Liver (tissue), 10 donors: ENCODE measurements at places on chromosomes 4 and X.

GRCh38 chr4:39698424-39699009 is 581 bp downstream of the UBE2K start:
- H3K36me3 ChIP-seq = no peaks in the 10 kb centered on the region
- no peaks in the 10 kb centered on the region for H3K27me3 ChIP-seq
- DNase-seq = peak; percentile 71
- H3K4me3 ChIP-seq = peak overlapping the region; percentile 93
- peaks cover 29% of the 10 kb centered on the region for H3K4me1 ChIP-seq

DNA sequence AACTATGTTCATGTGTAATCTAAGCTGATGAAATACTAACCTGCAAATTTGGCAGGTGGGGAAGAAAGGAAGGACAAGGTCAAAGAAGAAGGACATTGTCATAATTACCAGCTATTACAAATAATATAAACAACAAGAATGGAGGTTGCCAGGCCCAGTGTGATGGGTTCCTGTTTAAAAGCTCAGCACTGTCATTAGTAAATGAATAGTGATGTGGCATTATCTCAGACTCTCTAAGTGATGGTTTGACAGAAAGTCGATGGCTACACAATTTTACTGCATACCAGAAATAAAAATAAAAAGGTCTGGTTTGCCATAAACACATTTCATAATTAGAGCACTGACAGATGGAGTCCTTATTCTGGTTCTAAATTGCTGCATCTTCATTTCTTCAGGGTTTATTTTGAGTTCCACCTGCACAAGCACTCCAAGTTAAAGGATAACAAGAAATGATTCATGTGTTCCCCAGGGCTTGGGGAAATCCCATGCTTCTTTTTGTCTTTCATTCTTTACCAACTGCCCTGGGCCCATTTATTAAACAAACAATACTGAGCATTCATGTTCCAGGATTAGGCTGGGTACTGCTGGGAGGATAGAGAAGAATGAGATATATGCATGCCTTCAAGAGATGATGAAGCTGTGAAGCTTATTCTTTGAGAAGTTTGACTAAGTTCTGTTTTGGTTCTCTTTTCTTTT is 367.8 kb upstream of the RASGEF1B start:
- DNase-seq = no peak
- no peaks in the 10 kb centered on the region for H3K4me1 ChIP-seq
- H3K27ac ChIP-seq = no peak overlapping the region

DNA sequence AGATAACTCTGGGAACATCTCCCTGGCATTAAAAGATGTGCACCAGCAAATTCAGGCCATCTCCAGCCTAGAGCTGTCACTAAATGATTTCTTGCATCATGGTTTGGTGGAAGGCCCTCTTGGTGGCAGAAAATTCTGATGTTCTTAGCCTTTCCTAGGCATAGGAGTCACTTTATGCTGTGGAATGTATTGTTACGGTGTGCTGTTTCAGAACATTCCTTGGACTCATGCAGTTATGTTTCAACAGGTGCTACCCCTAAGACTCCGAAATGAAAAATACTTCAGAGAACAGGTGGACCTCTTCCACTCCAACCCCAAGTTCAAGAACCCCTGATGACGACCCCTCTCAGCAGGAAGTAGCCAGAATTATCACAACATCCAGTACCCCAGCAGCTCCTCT is 20.3 kb upstream of the PAPSS1 start:
- H3K27ac ChIP-seq = no peak overlapping the region
- peaks cover 11% of the 10 kb centered on the region for H3K4me1 ChIP-seq
- no peaks in the 10 kb centered on the region for H3K36me3 ChIP-seq
- no peaks in the 10 kb centered on the region for H3K27me3 ChIP-seq
- DNase-seq = no peak
- no peak overlapping the region for H3K4me3 ChIP-seq

- no peak overlapping the region for H3K27ac ChIP-seq
- no peaks in the 10 kb centered on the region for H3K36me3 ChIP-seq
- H3K4me1 ChIP-seq = no peaks in the 10 kb centered on the region
- H3K27me3 ChIP-seq = no peaks in the 10 kb centered on the region
These were observed 140.1 kb upstream of the TTC29 start for GRCh38 chr4:147085781-147086180.

DNA sequence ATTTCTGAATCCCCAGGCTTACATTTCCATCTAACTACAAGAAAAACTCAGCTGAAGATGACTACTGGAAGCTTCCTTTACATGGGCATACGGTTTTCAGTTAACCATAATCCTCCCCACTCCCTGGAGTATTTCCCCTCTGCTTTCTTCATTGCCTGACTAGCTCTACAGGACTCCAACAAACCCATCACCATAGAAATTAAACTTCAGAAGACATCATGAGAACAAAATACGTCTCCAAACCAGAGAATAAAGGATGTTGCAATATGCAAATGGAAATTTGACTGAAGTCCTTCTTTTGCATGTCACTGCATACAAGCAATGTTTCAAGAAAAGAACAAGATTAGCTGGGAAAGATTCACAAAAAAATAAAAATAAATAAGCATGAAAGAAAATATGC is 170.2 kb upstream of the PCDH18 start:
- no peaks in the 10 kb centered on the region for H3K27me3 ChIP-seq
- H3K4me3 ChIP-seq = no peak overlapping the region
- no peaks in the 10 kb centered on the region for H3K4me1 ChIP-seq
- no peak for DNase-seq
- H3K36me3 ChIP-seq = no peaks in the 10 kb centered on the region

DNA sequence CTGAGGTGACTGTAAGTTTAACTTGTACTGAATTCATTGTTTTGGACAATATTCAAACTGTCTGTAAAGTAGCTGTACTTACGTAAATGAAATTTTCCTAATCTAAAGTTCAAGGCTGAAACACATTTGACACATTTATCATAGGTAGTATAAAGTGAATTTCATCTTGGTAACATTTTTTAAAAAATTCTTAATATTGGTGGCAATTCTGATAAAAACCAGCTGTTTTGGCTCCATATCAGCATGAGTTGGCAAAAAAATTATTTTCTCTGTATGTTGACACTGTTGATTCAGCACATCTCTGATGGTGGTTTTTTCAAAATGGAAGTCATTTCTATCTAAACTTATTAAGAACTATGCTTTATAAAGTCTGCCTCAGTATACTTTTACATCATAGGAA is 30.9 kb downstream of the CXorf58 start:
- H3K4me3 ChIP-seq = no peak overlapping the region
- no peak for DNase-seq
- no peaks in the 10 kb centered on the region for H3K36me3 ChIP-seq
- no peak overlapping the region for H3K27ac ChIP-seq
- no peaks in the 10 kb centered on the region for H3K4me1 ChIP-seq
- peaks cover 3% of the 10 kb centered on the region for H3K27me3 ChIP-seq

GRCh38 chr4:146311238-146311970 is 97.1 kb downstream of the REELD1 start:
- H3K4me3 ChIP-seq = no peak overlapping the region
- DNase-seq = no peak
- H3K27me3 ChIP-seq = no peaks in the 10 kb centered on the region
- H3K36me3 ChIP-seq = no peaks in the 10 kb centered on the region
- no peaks in the 10 kb centered on the region for H3K4me1 ChIP-seq

DNA sequence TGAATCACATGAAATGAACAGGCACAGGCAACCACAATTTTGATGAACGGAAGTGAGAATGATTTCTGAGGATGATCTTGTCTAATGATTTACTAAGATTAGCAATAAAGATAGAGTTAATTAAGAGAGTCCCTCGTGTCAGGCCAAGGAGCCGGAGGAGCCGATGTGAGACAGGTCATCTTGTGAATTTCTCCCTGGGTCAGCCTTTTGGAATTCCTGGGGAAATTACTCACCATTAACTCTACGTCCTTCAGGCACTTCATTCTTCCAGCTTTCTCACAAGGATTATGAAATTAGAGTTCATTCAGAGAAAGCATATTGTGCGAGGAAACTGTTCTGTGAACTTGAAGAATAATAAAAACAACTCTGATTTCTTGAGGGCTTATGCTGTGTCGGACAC is 86.7 kb downstream of the PSAPL1 start:
- H3K36me3 ChIP-seq = no peaks in the 10 kb centered on the region
- no peaks in the 10 kb centered on the region for H3K27me3 ChIP-seq
- H3K4me1 ChIP-seq = no peaks in the 10 kb centered on the region
- no peak for DNase-seq
- no peak overlapping the region for H3K27ac ChIP-seq

GRCh38 chr4:149168645-149169044 is 647.0 kb downstream of the IQCM start:
- no peaks in the 10 kb centered on the region for H3K36me3 ChIP-seq
- H3K4me3 ChIP-seq = no peak overlapping the region
- H3K4me1 ChIP-seq = no peaks in the 10 kb centered on the region
- H3K27ac ChIP-seq = no peak overlapping the region
- no peak for DNase-seq
- H3K27me3 ChIP-seq = no peaks in the 10 kb centered on the region

DNA sequence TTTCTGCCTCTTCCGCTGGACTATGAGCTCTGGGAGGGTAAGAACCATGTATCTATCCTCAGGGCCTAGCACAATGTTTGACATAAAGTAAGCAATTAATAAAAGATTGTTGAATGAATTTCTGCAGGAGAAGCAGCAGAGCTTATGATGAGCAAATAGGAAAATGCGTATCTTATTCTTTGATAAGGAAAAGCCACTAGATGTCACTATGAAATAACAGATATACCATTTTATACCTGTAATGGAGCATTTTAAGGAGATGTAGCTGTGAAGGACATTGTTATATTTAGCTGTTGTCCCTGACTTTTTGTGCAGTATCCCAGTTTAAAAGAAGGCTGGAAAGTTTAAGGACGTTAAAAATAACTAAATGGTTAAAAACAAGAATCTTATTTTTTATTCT is 147.2 kb upstream of the MBNL3 start:
- H3K4me3 ChIP-seq = no peak overlapping the region
- H3K36me3 ChIP-seq = no peaks in the 10 kb centered on the region
- no peaks in the 10 kb centered on the region for H3K4me1 ChIP-seq
- DNase-seq = no peak
- no peak overlapping the region for H3K27ac ChIP-seq
- H3K27me3 ChIP-seq = no peaks in the 10 kb centered on the region

- H3K27me3 ChIP-seq = no peaks in the 10 kb centered on the region
- no peak overlapping the region for H3K4me3 ChIP-seq
- peaks cover 2% of the 10 kb centered on the region for H3K36me3 ChIP-seq
- no peak for DNase-seq
- no peak overlapping the region for H3K27ac ChIP-seq
- peaks cover 8% of the 10 kb centered on the region for H3K4me1 ChIP-seq
These were observed 2.2 kb downstream of the KCND1 start for GRCh38 chrX:48969471-48969870.

DNA sequence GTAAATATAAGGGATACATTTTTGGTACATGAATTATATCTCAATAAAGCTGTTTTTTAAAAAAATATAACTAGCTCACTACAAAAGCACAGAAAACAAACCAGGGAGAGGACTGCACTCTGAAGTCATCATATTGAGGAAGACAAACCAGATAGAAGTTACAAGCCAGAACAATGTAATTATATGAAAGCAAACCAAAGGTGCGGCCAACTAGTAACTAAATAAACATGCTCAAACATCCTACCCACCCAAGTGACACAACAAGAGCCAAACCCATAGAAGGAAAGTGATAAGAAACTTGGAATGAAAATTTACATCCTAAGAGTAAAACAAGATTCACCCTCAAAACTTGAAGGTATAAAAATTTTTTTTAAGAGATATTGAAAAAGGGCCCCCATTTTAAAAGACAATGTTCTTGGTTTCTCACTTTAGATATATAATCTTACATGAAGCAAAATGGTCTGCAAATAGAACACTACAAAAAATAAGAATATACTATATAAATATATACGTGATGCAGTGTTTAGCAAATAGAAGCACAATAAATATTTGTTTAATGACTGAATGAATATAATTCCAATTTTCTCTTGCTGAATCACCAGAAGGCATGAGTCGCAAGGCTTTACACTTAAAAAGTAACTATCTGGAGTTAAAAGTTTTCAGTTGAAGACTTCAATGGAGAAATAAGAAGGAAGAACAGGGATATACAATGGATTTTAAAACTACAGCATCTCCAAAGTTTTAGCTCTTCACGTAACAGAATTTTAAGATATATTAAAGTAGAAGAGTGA is 4.0 kb upstream of the SH3D19 start:
- no peaks in the 10 kb centered on the region for H3K27me3 ChIP-seq
- DNase-seq = no peak
- H3K27ac ChIP-seq = no peak overlapping the region
- no peaks in the 10 kb centered on the region for H3K4me1 ChIP-seq
- H3K36me3 ChIP-seq = no peaks in the 10 kb centered on the region
- H3K4me3 ChIP-seq = no peak overlapping the region

- no peak overlapping the region for H3K4me3 ChIP-seq
- H3K36me3 ChIP-seq = no peaks in the 10 kb centered on the region
These were observed 255.4 kb downstream of the TLL1 start for GRCh38 chr4:166128403-166128802.

DNA sequence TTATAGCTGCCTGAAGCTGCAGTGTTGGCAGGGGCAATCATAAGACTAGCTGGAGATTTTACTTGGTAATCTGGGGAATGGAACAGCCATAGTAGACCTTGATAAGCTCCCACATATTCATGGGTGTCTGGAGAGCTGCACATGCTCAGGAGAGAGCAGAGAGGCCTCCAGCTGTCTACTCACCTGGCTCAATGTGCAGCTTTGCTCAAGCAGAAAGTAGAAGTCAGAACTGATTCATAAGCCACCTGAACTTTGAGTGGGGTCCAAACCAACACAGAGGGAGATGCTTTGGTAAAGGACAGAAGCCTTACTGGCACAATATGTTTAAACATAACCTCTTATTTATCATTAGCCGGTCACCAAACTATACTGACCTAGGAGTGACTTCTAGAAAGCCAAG is 54.4 kb downstream of the KDM6A start:
- no peaks in the 10 kb centered on the region for H3K27me3 ChIP-seq
- H3K4me1 ChIP-seq = peaks cover 5% of the 10 kb centered on the region
- no peak overlapping the region for H3K27ac ChIP-seq
- H3K36me3 ChIP-seq = no peaks in the 10 kb centered on the region
- H3K4me3 ChIP-seq = no peak overlapping the region

GRCh38 chr4:48109413-48110263 is 24.4 kb downstream of the TXK start:
- no peak overlapping the region for H3K27ac ChIP-seq
- no peaks in the 10 kb centered on the region for H3K27me3 ChIP-seq
- H3K4me1 ChIP-seq = peaks cover 8% of the 10 kb centered on the region
- H3K36me3 ChIP-seq = no peaks in the 10 kb centered on the region
- DNase-seq = no peak

DNA sequence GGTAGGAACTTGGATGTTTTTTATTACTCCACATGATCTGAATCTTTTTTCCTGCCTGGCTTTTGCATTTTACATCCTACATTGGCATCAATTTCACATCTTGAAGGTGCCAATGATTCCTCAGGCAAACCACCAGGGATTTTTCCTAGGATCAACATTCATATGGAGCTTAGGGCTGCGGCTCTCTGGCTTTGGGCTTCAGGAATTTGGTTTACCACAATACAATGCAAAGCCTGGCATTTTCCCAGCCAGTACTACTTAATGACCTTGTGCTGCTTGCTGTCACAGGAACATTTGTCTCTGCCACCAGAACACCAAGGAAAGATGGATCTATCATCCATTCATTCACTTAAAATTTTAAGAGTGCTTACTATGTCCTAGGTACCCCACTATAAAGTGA is 180.7 kb downstream of the PDGFC start:
- no peak for DNase-seq
- H3K4me1 ChIP-seq = no peaks in the 10 kb centered on the region
- H3K27me3 ChIP-seq = no peaks in the 10 kb centered on the region
- no peaks in the 10 kb centered on the region for H3K36me3 ChIP-seq

- no peaks in the 10 kb centered on the region for H3K36me3 ChIP-seq
- H3K27ac ChIP-seq = no peak overlapping the region
- H3K4me1 ChIP-seq = no peaks in the 10 kb centered on the region
These were observed 228.7 kb downstream of the PRDM5 start for GRCh38 chr4:120693816-120694215.

GRCh38 chrX:857376-857775 is 226.8 kb downstream of the SHOX start:
- H3K27ac ChIP-seq = no peak overlapping the region
- no peak for DNase-seq
- no peaks in the 10 kb centered on the region for H3K4me1 ChIP-seq
- H3K4me3 ChIP-seq = no peak overlapping the region
